ENCODE measurements at places on chromosomes 6 and 20.

GRCh38 chr20:4071178-4071693 is 55.9 kb upstream of the RNF24 start:
- no peak for DNase-seq

DNA sequence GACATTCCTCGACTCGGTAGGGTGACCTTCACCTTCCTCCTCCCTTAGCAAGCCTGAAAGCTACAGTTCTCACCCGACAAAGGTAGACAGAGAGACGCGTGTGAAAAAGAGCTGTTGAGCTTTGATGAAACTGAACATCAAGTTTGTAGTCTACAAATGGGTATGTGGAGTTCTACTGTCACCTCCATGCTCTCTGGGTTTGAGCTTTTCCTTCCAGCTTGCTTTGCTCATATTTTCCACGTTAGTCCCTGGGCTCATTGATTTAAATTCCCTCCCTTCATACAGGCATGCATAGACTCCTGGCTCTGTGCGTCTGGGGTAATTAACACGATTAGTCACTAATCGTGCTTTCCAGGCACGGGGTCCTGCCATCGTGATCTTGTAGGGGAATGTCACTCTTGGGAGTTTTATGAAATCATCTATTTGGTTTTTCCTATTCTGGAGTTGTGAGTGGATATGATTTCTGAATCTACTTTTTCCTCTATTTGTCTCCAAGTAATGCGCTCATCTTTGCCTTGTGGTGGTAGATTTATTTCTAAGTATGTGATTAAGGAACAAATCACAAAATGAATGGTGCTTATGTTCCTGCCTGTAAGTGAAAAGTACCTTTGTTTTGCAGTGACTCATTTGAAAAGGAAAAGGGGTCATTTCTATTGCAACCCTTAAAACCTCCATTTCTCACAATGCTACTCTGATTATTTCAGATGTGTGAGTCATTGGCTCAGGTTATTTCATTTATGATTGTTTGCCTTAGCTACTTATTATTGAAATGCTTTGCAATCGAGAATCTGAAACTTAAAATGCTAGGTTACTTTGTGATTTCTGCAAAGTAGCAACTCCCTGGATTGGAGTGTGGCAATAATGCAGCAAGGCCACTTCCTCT is 154.6 kb downstream of the ZDHHC14 start:
- peak; percentile 9 for DNase-seq

DNA sequence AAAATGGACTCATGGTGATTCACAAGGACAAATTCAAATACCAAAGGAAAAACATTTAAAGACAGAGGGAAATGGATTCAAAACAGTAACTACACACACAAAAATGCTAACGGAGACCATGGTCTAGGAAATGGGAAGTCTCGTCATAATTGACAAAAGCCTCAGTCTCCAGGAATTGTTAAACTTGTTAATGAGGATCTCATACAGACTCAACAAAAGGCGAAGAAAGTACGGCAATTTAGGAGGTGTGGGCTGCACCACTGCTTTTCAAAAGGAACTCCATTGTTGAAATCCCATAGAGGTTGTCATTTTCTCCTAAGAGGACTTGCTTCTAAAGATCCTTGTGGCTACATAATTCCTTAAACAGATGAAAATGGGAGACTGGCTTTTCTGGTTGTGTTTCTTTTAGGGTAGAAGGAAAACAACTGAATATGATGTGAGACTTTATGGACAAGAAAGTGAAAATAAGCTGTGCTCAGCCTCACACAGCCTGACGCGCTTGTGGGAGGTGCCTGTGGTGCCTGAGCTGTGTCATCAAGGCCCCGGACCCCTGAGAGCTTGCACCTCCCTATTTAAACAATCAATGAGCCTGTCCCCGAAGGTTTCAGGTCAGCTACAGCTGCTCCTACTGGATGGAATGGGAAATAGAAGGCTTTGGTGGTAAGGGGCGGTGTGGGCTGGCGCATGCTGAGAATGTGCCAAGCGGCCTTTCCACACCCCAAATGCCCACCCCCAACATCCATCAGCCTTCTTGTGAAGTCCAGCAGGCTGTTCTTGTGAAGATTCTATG is 2.5 kb upstream of the CLDN20 start:
- DNase-seq: no peak

GRCh38 chr6:89298680-89299465 is 16.2 kb downstream of the GABRR2 start:
- peak; percentile 43 for DNase-seq

- DNase-seq: no peak
Measured at GRCh38 chr6:158061709-158062461, 80.2 kb downstream of the SYNJ2 start.

DNA sequence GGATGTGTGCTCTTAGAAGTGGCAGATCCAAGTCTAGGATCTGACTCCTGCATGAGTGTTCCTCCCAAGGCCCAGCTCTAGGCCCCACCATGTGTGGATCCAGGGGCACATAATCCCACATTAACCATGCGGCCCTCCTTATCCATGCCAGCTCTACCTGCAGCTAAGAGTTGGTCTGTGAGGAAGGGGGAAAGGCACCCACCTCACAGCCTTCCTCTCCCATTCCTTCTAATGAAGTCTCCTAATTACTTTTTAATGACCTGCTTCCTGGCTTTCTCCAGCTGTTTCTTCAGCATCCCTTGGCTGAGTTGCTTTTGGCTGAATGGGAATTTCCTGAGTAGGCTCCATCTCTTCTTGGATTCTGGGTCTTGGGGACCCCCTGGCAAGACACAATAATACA is 52.2 kb downstream of the NPEPL1 start:
- DNase-seq: no peak

DNA sequence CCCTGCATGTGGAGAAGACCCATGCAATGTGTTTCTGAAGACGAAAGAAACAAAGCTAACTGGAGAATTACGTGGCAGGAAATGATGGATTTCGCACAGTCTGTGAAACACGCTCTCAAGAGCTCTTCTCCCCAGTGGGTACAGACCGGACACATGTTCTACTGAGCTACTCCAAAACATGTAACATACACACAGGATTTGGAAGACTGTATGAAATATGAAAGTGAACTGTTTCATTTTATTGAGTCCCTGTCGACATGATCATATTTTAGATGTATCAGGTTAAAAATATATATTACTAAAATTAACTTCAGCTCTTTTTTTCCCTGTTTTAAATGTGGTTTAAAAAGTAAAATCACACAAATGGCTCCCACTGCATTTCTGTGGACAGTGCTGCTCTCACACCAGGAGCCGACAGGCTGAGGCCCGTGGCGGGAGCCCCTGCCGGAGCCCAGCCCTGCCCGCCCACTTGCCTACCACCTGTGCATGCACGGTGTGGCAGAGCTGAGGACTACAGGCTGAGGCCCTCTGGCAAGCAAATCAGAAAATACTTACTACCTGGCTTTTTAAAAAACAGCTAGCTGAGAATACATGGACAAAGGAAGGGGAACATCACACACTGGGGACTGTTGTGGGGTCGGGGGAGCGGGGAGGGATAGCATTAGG is 58.9 kb upstream of the NXT1 start:
- no peak for DNase-seq

DNA sequence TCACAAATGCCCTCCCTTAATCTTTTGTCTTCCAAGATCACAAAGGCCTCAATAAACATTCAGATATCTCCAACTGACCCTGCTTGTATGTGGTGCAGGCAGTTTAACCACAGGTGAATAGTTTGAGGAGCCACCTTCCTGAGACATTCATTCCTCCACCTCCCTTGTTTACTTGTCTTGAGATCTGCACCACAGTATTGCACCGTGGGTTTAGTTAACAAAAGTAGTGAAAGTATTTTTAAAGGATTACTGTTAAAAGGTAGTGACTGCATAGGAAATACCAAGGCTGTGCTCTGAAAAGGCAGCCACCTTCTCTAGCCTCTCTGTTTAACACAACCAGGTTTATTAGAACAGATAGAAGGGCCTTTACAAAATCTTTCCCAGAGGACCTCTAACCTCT is 46.5 kb downstream of the SESN1 start:
- no peak for DNase-seq
